ENCODE measurements at places on chromosomes 2 and 18.
A peak's percentile ranks its signal among the peaks of the same experiment; 100 is the strongest.

- DNase-seq, result no peak
Observed at GRCh38 chr2:236859908-236860307, 225.8 kb upstream of the COPS8 start.

DNA sequence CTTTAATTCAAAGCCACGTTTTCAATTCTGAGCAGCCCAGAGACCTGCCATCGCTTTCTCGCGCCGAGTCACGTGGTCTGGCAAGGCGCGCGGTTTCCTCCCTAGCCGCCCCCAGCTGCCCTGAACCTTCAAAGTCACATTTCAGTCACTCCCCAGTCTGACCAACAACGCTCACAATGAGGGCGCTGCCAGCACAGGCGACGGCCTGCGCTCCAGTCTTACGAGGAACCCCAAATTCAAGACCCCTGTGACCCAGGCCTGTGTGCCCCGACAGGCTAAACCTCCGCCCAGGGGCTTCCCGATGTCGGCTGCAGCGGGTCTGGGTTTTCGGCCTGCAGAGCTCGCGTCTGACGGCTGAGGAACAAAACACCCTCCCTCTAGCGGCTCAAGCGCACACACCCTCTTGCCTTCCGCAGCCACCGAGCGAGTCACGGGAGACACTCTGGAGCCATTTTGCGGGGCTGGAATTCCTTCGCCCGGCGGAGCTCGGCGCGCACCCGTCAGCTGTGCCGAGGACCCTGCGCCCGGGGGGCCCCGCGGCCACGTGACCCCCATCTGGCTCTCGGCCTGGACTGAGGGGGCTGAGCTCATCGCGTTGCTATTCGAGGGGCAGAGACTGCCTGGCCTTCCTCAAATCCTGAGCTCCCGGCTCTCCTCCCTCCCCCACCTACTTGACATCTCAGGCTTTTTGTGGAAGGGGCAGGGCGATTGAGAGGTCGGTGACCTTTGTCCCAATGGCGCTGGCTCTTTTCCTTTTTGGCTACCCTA is 69.9 kb upstream of the ITGB6 start:
- peak; percentile 94 for DNase-seq

GRCh38 chr18:61199171-61199848 is 133.9 kb upstream of the CDH20 start:
- DNase-seq, result peak; percentile 42

GRCh38 chr2:74260495-74260894 is 62.1 kb downstream of the MTHFD2 start:
- no peak for DNase-seq

GRCh38 chr2:45651415-45652089 is at the start of gene PRKCE:
TSS of gene PRKCE (plus strand) at chr2:45651675.
- DNase-seq, result peak; percentile 31

DNA sequence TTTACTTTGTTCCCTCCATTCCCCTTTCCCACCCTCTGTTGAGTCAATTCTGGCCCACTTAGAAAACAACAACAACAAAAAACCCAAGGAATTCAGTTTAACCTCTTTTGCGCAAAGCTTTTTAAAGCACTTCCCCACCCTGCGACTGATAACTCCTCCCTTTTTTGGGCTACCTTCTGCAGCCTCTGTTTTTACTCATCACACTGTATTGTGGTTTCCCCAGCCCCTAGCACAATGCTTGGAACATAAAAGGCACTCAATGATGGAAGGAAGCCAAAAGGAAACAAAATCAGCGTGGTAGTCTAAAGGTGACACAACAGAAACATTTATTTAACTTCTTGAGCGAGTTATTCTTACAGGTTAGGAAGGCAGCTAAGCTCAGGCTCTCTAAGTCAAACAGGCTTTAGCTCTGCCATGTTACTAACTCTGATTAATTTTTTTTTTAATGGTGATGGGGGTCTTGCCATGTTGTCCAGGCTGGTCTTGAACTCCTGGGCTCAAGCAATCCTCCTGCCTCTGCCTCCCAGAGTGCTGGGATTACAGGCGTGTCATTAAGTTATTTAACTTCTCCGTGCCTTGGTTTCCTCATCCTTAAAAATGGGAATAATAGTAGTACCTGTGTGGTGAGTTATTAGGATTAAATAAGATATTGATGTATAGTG is 1.3 kb downstream of the CEP68 start:
- DNase-seq, result no peak

GRCh38 chr2:207164006-207164831 is 1.5 kb downstream of the KLF7 start:
- no peak for DNase-seq

GRCh38 chr2:26243470-26244308 is 743 bp downstream of the HADHA start:
- DNase-seq, result peak; percentile 7

DNA sequence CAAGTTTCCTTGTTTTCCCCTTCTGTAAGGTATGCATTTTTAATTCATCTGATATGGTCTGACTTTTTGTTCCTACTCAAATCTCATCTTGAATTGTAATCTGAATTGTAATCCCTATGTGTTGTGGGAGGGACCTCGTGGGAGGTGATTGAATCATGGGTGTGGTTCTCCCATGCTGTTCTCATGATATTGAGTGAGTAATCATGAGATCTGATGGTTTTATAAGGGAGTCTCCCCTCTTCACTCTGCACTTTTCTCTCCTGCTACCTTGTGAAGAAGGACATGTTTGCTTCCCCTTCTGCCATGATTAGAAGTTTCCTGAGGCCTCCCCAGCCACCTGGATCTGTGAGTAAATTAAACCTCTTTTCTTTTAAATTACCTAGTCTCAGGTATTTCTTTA is 476.1 kb downstream of the LPIN1 start:
- no peak for DNase-seq

- DNase-seq, result no peak
Observed at GRCh38 chr2:231966886-231967285, 5.4 kb downstream of the DIS3L2 start.

GRCh38 chr2:133390156-133390555 is 178.1 kb downstream of the NCKAP5 start:
- peak; percentile 67 for DNase-seq

- DNase-seq, result peak; percentile 72
Observed at GRCh38 chr18:48022531-48023329, 92.3 kb upstream of the SMAD2 start.

DNA sequence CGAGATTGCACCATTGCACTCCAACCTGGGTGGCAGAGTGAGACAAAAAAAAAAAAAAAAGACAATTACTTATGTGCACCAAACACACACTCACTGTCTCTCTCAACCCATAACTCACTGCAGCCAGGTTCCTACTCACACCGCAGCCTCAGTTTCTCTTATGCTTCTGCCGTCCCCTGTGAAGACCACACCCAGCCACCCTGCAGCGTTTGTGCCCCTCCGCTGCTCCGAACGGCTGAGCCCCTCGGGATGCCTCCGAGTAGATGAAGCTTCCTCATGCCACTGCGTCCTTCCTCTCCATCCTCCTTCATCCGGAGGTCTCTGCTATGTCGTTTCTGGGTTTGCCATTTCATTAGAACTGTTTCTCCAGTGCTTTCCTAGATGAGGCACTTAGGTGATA is 160.1 kb downstream of the TWIST2 start:
- DNase-seq, result no peak

- DNase-seq, result no peak
Observed at GRCh38 chr2:170587922-170588321, 127.2 kb upstream of the SP5 start.

- DNase-seq, result no peak
Observed at GRCh38 chr18:10289951-10290637, 164.3 kb upstream of the APCDD1 start.

Measured in AG20443 (cell line).